Transverse colon (tissue), 4 donors: ENCODE measurements at places on chromosomes 1 and 21. TPM values are rescaled to one million over a fixed set of nuclear protein-coding genes. Genes with fewer than 3 reads are reported as not detected.

HLX gene
- total RNA-seq = 7.8 TPM

BTBD8 gene
- total RNA-seq = 1.4 TPM

LRRN2 gene
- 2.0 TPM for total RNA-seq

TSACC gene
- total RNA-seq = not detected

SLC16A4 gene
- total RNA-seq = 3.2 TPM

DNA sequence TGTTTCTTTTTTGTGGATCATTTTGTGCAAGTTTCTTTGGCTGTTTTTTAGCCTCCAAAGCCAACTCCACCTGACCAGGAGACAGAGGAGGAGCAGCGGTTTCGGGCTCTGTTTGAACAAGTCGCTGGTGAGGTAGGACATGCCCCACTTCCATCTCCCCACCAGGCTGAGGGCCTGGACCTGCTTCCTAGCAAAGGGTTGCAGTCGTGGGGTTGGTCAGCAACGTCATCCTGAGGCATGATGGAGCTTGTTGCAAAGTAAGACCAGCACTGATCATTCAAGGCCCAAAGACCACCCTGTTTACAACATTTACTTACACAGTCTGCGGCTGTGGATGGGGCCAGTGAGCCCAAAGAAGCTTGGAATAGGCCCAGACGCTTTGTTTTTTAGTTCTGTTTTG, 40.3 kb downstream of the CAPN9 start:
- no peaks in the 10 kb centered on the region for H3K4me1 ChIP-seq
- DNase-seq = no peak
- H3K36me3 ChIP-seq = no peaks in the 10 kb centered on the region

DNA sequence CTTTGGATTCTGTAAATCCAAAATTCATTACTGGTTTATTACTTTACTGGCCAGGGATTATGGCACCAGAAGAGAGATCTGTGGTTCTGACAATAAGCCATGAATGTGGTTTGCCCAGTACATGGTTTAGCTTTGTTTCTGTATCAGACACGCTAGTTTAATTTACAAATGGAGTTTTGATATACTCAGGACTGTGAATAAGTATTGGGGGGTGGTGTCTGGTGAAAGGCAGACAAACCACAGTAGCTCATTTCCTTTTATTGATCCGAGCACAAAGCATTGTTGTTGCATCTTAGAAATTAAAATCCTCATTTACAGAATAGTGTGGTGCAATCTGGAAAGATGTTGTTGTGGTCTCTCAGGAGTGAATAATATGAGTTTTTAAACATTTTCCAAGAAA, 96.0 kb downstream of the ST6GALNAC3 start:
- no peaks in the 10 kb centered on the region for H3K27me3 ChIP-seq
- no peak overlapping the region for H3K27ac ChIP-seq
- no peak overlapping the region for H3K4me3 ChIP-seq
- H3K4me1 ChIP-seq = no peaks in the 10 kb centered on the region

DNA sequence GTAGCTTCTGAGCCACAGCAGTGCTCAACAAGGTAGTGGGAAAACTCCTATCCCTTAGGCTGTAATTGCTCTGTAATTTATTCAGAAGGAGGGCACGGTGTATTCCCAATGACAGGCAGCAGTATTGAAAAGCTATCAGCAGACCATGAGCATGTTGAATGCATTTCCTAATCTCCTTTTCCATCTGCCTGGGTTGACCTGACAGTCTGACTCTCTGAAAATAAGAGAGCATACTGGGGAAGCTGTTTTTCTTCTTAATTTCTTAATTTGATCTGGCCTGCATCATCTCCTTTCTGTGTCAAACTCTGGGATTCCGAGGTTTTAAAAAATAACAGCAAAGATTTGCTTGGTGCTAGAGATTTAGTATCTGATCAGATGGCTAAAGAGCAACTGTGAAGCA, 88.1 kb upstream of the SLC35F3 start:
- H3K4me3 ChIP-seq = no peak overlapping the region
- peaks cover 6% of the 10 kb centered on the region for H3K27me3 ChIP-seq
- DNase-seq = no peak
- no peaks in the 10 kb centered on the region for H3K4me1 ChIP-seq

DNA sequence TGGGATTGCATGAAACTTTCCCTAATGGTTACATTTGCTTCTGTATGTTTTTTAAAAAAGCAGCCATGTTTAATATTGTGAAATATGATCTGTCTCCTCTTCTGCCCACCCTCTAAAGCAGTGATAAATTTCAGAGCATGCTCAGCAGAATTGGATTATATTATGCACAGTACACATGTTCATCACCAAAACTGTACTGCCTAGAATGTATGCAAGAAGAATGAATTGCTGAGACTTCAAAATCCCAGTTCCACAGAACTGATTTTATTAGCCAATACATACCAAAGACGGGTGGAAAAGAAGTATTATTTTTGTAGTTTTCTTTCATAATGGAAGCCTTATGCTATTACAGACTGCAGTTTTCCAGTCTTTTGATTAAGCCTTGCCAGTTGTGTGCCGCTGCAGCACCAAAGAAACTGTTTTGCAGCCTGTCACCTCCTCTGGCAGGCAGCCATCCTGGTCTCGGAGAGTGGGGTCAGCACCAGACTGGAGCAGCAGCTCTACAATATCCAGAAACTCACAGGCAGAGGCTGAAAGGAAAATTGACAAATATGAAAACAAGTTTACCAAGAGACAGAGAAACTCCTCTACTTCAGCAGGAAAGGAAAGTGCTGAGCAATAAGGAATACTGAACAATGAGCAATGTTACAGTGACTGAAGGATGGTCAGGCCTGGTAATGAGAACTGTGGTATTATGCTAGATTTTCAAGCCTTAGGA, 58.1 kb downstream of the LHX4 start:
- DNase-seq = no peak
- no peak overlapping the region for H3K4me3 ChIP-seq
- no peaks in the 10 kb centered on the region for H3K27me3 ChIP-seq
- H3K27ac ChIP-seq = no peak overlapping the region
- no peaks in the 10 kb centered on the region for H3K36me3 ChIP-seq

DNA sequence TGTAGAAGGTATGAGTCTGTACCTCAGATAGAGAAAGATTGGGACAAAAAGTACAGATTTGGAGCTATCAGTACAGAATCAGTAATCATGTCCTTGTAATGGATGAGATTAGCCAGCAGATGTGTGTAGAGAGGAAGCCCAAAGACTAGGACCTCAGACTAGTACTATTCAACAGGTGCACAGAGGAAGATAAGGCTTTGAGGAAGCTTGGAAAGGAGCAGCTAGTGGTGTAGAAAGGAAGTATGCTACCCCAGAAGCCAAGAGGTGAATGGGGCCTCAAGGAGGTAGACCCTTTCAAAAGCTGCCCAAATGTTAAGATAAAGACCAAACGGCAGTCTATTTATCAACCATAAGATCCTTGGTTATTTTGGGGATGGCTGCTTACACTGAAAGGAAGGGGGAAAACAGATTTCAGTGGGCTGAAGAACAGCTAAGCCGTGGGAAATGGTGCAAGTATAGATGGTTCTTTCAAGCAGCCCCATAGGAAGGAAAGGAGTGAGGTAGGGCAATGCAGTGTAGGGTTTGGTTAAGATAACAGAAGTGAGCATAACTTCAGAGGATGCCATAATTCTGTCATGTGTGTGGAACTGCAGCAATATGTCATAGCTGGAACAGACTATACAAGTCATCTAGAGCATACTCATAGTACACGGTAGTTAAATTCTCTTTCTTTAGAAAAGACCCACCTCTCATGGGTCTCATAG, 221.7 kb downstream of the HHIPL2 start:
- H3K4me3 ChIP-seq = no peak overlapping the region
- DNase-seq = no peak
- H3K36me3 ChIP-seq = no peaks in the 10 kb centered on the region

DNA sequence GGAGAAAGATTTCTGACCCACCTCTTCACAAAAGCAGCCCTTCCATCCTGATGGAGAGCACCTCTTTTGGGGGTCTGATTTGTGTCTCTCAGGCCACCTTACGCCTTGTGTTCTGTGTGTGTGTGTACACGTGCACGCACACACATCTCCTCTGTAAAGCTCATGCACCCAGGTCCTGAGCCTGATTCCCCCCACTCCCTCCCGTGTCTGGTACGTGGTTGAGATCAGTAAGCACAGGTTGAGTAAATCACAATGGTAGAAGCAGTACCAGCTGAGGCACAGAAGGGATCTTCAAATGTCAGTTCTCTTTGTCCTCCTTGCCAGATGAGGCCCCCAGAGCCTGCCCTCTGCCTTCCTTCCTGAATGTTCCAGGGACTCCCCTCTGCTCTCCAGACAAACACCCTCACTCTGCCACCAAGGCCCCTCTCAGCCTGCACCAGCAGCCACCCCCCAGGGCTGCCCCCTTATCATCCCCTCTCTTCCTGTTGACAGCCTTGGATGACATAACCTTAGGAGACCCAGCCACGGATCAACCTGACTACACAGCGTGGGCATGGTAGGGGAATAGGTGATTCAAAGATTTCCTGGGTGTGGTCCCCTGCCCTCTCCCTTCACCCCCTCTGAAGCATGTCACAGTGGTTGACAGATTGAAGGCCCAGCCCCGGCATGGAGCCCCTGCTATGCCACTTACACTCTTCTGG, 112.8 kb downstream of the HIVEP3 start:
- H3K27me3 ChIP-seq = no peaks in the 10 kb centered on the region
- H3K4me1 ChIP-seq = peaks cover 8% of the 10 kb centered on the region
- no peak for DNase-seq
- H3K27ac ChIP-seq = no peak overlapping the region
- no peaks in the 10 kb centered on the region for H3K36me3 ChIP-seq

- H3K4me3 ChIP-seq = no peak overlapping the region
- H3K27me3 ChIP-seq = no peaks in the 10 kb centered on the region
- peaks cover 64% of the 10 kb centered on the region for H3K4me1 ChIP-seq
- peak; percentile 30 for DNase-seq
- H3K36me3 ChIP-seq = no peaks in the 10 kb centered on the region
Measured at GRCh38 chr1:91831132-91831930, 54.6 kb downstream of the TGFBR3 start.

DNA sequence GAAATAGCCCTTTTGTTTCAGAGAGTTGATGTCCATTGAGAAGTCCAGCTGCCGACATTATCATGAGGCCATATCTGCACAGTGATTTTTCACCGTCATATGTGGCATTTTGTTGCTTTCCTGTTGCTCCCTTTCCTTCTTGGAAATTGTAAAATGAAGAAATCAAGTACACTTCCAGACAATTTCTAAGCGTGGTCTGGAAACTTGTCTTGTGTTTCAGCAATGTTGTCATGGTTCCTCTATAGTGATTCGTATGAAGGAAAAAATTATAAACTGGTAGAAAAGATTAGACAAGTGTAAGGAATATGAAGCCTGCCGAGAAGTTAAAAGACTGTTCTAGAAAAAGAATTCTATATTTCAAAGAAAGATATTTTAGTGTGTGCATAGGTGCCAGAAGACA, 17.7 kb downstream of the NTNG1 start:
- no peaks in the 10 kb centered on the region for H3K36me3 ChIP-seq
- H3K27me3 ChIP-seq = no peaks in the 10 kb centered on the region
- H3K4me1 ChIP-seq = no peaks in the 10 kb centered on the region
- H3K4me3 ChIP-seq = no peak overlapping the region

DNA sequence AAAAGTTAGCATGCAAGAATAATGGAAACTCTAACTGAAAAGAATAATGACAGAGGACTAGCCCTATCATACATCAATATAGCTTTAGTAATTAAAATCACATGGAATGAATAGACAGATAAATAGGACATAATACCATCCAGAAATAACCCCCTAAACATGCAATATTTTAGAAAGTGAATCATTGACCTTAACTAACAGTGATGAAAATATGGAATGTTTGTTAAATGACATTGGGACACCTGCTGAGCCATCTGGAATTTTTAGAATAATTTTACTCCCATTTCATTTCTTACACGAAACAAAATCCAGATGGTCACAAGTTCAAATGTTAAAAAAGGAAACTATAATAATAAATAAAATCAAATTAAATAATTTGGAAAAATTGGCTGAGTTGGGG, 53.1 kb upstream of the FMO3 start:
- H3K4me3 ChIP-seq = no peak overlapping the region
- DNase-seq = no peak
- H3K27ac ChIP-seq = no peak overlapping the region
- no peaks in the 10 kb centered on the region for H3K4me1 ChIP-seq
- H3K27me3 ChIP-seq = no peaks in the 10 kb centered on the region

- H3K36me3 ChIP-seq = no peaks in the 10 kb centered on the region
Measured at GRCh38 chr1:69535490-69535889, 32.2 kb upstream of the LRRC7 start.

DNA sequence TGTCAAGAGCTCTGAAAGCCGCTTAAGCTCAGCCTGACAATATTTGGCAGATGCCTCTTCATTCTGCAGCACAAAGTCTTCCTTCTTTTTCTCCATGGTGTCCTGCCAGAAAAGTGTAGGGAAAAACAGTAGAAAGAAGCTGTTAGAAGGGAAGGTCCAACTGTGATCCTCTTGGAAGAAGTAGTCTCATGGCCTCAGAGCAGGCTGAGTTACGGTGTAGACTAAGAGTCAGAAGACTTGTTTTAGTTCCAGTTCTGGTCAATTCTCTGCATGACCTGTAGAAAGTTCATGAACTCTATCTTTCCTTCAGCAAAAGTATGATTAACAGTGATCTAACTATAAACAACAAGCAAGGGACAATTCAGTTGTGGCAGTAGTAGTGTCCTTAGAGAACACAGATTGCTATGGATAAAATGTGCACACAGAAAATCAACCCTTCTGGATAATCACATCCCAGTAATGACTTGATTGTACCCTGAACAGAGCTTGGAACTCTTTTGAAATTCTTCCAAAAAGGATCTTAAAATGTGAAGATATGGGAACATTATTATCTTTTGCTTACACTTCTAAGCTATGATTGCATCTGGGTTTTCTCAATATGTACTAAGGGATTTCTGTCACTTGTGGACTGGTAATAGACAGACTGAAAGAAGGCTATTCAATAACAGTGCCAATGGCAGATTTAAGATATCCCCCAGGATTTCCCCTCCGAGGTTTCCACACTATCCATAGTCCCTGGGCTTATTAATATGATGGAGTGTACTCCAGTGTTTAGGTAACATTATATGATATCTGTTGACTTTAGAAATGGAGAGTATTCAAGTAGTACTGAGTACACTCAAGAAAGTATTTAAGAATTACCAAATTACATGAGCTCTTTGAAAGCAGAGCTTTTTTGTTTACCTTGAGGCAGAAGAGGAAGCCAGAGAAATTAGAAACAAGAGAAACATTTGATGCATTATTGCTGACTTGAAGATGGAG, 22.1 kb upstream of the GBP2 start:
- no peaks in the 10 kb centered on the region for H3K4me1 ChIP-seq
- H3K27me3 ChIP-seq = no peaks in the 10 kb centered on the region
- no peak overlapping the region for H3K4me3 ChIP-seq
- no peak for DNase-seq
- no peak overlapping the region for H3K27ac ChIP-seq

DNA sequence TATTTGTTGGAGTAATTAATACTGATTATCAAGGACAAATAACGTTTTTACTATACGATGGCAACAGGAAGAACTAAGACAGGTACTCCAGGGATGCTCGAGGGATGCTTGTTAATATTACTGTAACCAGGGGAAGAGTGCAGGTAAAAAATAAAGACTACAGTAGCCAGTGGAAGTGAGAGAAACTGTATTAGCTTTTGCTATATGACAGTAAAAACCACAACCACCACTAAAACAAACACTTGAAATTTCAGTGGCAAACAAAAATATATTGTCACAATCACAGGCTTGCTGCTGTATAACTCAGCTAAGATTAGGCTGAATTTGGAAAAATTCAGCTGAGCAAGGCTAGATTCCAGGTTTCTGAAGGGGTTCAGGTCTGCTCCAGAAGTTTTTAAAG, 812.6 kb upstream of the ADGRL4 start:
- H3K4me3 ChIP-seq = no peak overlapping the region
- no peaks in the 10 kb centered on the region for H3K4me1 ChIP-seq
- no peaks in the 10 kb centered on the region for H3K27me3 ChIP-seq
- H3K27ac ChIP-seq = no peak overlapping the region
- no peaks in the 10 kb centered on the region for H3K36me3 ChIP-seq
